ENCODE measurements at places on chromosomes 12 and 14.

GRCh38 chr12:148676-149416 is 65.1 kb downstream of the SLC6A12 start:
- DNase-seq, result no peak

DNA sequence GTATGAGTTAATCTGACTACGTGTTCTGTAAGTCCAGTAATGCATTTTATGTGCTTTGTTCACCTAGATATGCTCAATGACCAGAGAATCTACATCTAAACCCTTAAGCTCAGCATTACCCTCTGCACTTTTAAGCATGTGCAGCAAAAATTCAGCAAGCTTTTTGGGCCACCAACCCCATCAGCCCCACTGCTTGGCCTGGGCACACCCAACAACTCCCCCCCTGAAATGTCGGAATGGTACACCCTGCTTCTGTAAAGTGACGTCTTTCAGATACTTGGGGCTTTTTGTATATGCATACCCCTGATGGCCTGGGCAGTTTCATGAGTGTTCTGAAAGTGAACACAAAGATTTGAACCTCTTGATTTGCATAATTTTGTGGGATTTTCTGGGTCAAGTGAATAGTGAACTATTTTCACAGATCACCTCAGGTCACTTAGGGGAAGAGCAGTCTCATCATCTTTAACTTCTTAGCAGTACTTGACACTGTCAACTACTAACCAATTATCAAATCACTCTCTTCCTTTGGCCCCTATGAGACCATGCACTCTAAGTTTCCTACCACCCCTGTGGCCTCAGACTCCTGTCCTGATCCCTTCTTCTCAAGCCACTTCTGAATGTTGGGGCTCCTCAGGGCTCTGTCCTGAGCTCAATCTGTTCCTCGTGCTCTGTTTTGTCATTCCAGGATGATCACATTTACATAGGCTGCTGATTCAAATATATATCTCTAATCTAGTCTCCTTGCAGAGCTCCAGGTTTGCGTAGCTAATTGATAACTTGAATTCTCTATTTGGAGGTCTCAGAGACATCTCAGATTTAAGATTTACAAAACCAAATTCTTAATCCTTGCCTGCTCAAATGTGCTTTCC is 36.3 kb upstream of the PPM1A start:
- no peak for DNase-seq

GRCh38 chr14:103882503-103883262 is 35.3 kb upstream of the PPP1R13B start:
- DNase-seq, result no peak

DNA sequence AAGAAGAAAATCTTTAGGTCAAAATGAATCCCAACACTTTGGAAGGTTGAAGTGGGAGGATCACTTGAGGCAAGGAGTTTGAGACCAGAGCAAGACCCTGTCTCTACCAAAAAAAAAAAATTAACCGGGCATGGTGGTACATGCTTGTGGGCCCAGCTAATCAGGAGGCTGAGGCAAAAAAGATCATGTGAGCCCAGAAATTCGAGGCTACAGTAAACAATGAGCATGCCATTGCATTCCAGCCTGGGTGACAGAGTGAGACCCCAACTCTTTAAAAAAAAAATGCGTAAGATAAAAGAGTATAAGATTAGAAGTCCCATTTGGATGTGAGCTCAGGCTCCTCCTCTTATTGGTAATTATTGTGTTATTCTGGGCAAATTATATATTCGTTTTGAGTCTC is 30.8 kb upstream of the EVL start:
- no peak for DNase-seq

DNA sequence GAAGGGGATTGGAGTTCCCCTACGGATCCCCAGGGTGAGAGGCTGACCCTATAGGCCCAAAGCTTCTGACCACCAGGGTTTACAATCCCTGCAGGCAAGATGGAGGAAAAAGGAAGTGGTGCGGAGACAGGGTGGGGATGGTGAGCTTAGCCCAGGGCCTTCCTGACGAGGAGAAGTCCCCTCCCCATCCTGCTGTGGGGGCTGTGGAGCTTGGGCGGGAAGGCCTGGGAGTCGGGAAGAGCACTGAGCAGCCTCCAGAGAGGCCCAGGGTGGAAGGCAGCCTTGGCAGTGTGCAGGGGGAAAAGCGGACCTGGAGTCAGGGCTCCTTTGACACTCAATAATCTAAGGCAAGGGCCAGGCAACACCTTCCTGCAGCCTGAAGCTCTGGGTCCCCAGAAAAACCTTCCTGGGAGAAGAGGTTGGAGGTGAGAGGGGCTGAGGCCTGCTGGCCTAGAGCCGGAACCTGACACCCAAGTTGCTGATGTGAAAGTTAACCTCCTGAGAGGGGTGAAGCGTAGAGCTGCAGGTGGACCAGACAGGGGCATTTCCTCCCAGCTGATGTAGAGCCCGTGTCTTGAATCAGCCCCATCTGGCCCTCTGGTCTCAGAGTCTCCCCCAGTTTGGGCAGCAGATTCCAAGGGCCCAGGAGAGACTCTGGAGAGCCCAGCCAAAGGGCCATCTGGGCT is 6.0 kb downstream of the HDAC7 start:
- no peak for DNase-seq

DNA sequence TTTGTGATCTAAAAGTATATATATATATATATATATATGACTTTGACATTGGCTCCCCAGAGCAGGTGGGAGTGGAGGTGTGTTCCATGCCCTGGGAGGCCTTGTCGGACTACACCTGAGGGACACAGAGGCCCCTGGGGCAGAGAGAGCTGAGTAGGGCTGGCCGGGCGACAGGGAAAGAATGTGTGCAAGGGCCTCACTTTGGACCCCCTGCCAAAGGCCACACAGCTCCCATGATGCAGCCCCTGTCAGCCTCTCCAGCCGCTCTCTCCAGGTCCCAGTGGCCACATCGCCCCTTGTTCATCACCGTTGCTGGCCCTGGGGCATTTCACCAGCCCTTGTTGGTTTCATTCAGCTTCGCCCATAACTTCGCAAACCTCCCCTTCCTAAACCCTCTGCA is 123.9 kb downstream of the BCL11B start:
- DNase-seq, result no peak

DNA sequence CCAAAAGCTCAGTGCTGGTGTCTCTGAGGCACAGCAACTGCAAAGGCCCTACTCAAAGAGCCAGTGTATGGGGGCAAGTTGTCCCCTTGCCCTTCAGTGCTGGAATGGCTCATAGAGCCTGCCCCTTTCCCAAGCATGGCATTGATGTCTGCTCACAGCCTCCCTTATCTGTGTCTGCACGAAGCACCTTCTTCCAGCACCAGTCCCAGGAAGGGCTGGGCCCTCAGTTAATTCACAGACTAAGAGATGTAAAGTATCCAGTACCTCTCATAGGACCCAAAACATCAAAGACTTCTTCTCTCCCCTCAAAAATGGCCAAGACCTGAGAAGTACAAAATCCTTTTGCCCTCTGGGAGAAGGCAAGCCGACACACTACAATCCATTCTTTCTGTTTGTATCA is 1.6 kb upstream of the CMAS start:
- no peak for DNase-seq

DNA sequence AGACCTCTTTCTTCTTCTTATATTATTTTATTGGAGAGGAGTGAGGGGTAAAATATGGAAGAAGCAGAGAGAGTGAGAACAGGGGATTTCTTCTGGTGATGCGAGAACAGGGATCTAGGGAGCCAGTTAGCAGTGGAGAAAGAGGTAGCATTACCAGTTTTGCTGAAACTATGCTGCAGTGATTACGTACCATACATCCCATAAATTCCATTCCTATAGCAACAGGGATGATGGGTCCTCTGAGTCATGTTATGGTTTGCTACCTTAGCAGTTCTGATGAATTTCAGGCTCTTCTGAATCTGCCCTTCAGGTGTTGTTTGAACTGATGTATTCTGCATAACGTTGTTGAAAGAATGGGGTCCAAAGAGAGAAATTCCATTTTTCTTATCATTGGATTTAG is 625.4 kb upstream of the LRFN5 start:
- no peak for DNase-seq

DNA sequence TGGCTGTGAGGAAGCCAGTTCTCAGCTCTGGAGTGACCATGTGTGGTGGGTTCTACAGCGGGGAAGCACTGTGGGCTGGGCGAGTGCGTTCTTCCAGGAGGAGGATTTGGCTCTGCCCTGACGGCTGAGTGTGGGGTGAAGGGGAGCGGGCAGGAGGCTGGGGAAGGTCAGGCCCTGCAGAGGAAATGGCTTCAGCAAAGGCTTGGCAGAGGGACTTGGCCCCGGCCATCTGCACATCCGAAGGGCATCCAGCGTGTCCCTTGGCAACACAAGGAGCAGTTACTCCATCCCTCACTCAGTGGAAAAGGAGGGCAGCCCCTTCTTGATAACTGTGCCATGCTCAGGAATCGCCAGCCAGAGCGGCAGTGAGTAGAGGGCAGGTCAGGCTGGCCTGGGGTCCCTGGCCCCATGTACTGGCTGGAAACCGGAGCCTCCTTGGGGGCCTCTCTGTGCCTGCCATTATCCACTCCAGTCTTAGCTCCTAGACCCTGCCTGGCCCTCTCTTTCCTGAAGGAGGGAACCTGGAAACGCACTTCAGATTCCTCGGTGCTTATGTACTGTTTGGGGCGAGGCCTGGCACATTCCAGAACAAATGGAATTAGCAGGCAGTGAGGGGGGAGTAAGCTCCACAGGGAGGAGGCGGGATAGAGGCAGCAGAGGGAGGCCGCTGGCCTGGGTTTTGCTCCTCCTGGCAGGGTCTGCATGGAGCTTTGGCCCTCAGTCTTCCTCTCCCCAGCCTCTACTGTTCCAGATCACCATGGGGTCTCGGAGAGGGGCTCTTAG is 133.6 kb upstream of the NCOR2 start:
- DNase-seq, result no peak

DNA sequence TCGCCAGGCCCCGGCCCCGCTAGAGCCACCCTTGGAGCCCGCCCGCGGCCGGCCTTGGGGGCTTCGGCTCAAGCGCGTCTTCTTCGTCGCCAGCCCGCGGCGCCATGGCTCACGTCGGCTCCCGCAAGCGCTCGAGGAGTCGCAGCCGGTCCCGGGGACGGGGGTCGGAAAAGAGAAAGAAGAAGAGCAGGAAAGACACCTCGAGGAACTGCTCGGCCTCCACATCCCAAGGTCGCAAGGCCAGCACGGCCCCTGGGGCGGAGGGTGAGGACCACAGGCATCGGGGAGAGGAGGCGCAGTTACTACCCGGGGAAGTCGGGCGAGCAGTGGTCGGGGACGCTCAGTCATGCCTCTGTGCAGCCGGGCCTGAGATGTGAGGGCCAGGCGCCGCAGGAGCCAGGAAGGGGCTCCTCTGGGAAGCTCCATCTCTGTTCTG is 573 bp downstream of the ARL6IP4 start:
- DNase-seq, result no peak

GRCh38 chr12:85951823-85952222 is 77.7 kb downstream of the NTS start:
- no peak for DNase-seq

DNA sequence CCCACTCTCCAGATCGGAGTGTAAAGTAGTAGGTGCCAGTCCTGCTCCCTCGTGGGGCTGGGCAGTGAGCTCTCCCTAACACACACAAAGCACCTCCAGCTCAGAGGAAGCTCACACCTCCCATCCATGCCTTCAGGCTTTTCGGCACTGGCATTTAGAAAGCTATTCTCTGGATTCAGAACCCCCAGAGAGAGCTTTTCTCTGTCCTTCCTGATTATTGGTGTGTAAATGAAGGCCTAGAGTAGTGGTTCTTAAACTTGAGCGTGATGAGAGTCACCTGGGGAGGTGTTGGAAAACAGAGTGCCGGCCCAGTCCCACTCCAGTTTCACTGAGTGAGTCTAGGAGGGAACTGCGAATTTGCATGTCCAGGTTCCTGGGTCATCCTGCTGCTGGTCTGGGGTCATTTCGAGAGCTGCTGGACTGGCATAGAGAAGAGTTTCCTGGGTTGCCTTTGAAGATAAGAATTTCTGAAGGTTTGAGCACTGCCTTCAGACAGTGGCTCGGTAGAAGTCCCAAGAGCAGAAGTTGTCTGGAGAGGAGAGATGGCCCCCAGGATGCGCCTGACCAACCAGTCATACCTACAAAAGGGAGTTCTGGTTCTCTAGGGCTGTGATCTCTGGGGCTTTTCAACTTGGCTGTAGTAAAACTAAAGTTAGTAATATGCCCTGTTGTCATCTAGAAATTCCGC is 15.1 kb downstream of the CD9 start:
- no peak for DNase-seq

GRCh38 chr14:59244581-59244980 is 56.1 kb downstream of the DAAM1 start:
- no peak for DNase-seq

DNA sequence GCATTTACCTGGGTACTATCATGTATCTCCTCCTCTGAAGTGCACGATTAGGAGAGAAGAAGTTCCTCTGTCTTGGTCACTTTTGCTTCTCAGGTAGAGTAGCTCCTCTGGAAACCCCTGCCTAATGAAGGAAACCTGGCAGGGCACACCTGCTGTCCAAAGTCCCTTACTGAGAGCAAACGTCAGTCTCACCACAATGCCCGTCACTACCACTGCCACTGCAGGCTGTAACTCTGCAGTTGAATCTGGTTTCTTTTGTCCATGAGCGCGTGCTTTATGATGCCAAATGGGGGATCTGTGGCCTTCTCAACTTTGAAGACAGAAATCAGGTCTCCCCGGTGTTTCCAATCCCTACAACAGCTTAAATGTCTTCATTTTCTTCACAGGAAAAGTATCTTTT is 1068.6 kb downstream of the BCL11B start:
- no peak for DNase-seq

- DNase-seq, result no peak
Observed at GRCh38 chr14:67440513-67440912, 28.5 kb upstream of the PLEK2 start.

DNA sequence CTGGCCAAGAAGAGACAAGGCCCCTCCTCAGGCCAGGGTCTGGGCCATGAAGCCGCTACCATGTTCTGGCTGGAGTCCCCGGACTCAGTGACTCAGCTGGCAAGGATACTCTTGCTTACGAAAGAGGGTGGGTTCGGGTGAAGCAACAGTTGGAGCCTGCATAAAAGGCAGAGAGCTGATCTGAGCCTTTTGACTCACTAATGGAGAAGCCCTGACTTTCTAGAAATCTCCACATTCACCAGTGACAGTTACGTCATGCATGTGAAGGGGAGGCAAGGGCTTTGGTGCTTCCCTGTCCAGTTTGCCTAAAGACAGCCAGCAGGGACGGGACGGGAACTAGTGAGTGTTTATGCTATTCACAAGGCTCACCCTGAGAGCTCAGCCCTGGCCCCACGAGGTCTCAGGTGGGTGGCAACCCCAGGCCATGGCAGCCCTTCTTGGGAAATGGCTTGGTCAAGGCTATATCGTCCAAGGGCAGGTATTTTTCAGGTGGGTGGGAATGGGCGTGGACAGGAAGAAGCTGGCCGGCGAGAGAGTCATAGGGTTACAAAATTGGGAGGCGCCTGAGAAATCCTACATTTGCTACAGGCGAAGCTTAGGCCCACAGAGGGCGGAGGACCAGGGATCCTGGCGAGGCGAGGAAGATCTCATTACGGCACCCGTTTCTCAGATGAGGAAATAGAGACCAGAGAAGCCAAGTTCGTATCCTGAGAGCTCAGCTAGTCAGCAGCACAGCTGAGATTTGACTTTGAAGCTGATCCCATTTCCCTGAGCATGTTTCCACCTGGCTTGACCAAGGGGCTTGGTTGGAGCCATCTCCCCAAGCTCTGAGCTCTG is 314.6 kb downstream of the BCL11B start:
- DNase-seq, result no peak

Data from esophagus squamous epithelium (tissue), 5 donors.